ENCODE measurements at places on chromosomes 5 and 9.

- no peak for DNase-seq
Measured at GRCh38 chr5:82971901-82972300, 105.3 kb downstream of the TMEM167A start.

GRCh38 chr9:85038061-85038460, 368.5 kb downstream of the NTRK2 start:
- DNase-seq = no peak

DNA sequence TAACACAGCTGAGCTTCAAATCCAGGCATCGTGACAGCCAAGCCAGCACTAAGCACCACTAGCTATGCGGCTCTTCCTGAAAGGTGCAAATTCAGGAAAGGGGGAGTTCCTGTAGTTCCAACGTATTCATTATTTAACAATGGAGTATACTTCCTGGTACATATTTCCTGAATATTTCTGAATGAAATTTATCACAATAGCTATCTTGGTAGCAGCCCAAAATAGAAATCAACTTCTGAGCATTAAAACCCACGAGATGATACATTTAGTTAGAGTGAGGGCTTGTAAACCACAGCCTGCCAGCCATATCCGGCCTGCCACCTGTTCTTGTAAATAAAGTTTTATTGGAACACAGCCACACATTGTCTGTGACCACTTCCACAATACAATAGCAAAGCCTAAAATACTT, 109.7 kb upstream of the RETREG1 start:
- no peak for DNase-seq

DNA sequence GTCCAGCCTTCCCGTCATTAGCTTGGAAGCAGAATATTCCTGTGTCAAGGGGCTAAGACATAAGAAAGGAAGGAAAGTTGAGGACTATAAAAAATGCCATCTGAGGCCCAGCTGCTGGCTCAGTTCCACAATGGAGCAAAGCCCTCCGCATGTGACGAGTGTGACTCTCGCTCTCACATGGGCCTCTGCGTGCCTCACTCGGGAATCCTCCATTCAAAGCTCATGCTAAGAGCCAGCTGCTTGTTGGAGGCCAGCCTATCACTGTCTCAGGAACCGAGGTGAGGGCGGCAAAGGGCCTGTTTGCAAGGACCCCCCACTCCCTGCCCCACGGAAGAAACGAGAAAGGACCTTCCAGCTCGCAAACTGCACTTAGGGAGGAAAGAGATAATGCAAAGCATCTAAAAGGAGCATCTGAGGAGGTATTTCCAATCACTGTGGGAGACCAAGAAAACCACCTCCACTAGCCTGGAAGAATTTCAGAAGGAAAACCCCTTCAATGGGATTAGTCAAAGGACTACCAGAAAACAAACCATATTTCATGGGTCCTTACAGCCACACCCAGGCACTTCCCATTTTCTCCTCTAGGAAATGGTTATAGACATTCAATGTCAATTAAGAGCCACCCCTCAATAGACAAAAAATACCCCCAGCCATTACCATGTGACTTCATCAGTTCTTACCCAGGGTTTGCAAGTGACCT, 95.3 kb downstream of the PRRT1B start:
- DNase-seq = no peak

- DNase-seq = no peak
Measured at GRCh38 chr9:131405428-131405827, 11.5 kb downstream of the PRRC2B start.
